ENCODE measurements at places on chromosomes 2 and 18.
A peak's percentile ranks its signal among the peaks of the same experiment; 100 is the strongest.

GRCh38 chr2:233289648-233290047 is 18.0 kb upstream of the SAG start:
- DNase-seq: no peak

- peak; percentile 70 for DNase-seq
Measured at GRCh38 chr2:25078170-25079049, 36.5 kb downstream of the EFR3B start.

- DNase-seq: peak; percentile 56
Measured at GRCh38 chr18:23237524-23238151, 102.4 kb downstream of the CABLES1 start.

- DNase-seq: no peak
Measured at GRCh38 chr2:51232027-51232426, 200.1 kb upstream of the NRXN1 start.

DNA sequence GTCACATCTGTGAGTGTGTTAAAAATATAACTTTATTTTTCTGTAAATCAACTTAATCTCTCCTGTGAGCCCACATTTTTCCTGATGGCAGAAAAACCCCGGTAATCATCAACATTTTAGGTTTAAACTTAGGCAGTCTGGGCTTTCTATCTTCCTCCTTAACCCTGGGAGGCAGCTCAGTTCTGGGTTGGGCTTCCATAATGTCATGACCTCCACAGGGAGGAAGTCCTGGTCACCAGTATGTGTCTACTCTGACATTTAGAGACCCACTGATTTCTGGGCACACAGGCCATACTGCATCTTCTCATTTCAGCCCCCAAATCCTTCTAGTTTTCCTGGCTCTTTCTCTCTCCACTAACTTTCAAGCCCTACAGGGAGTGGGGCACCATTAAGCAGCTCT is 181.2 kb downstream of the DYSF start:
- no peak for DNase-seq

DNA sequence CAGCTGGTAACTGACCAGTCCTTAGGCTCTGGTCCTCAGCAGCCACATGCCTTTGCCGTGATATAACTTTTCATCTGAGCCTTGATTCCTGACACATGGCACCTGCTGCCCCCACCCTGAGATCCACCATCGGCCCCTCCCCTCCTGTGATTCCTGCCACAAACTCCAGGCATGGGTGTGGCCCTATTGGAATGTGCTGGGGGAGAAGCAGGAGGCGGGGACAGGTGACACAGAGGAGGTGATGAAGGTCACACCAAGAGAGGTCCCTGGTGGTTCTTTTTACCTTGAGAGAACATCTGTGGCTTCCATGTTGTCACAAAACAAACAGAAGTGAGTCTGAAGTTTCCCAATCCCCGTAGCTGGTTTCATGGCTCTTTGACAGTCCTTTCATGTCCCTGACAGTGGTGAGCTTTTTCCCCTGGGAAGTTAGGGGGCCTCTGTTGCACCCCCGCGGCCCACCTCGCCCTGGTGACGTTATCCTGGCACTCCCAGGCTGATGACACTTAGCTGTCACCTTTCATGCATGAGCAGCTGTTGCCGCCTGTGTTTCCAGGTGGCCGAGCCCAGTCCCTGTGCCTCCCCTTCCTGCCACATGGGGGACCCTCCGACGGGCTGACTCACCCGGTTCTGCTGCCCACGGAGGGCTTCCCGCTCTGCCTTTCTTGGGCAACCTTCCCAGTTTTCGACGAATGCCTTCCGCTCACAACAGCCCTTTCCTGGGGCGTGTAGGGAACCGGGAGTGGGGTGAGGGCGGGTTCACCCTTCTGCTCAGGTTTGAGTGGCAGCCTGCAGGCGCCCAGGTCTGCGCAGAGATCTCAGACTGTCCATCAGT is 66.3 kb upstream of the GLI2 start:
- DNase-seq: peak; percentile 48

DNA sequence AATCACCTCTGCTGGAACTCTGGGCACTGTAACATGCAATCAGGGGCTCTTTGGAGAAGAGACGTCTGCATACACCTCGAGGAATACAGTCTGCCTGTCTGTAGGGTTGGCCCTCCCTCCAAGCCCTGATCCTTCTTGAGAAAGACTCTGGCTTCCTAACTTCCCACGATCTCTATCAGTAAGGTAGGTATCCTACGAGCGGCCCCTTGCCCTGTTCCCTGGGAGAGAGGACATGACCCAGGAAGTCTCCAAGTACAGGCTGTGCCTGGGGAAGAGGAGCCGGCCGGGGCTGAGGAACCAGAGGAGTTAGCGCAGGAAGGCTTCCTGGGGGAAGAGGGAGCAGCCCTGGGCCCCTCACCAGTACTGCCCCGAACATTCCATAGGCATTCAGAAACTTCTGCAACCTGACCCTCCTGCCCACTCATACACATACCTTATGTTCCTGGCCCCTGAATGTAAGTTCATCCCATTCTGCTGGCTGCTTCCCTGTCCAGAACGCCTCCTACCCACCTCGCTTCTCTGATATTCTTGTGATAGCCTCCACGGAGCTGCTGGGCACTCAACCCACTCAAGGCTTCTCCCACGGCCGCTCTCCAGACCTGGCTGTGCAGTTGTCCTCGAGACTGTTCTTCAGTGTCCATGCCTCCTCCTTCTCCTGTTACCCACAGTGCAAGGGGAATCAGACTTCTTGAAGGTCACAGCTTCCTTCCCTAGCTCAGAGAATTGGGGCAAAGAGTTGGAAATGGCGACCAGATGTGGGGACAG is 116.1 kb downstream of the CYP26B1 start:
- no peak for DNase-seq

- DNase-seq: peak; percentile 38
Measured at GRCh38 chr2:174633623-174633930, 36.0 kb upstream of the WIPF1 start.

- no peak for DNase-seq
Measured at GRCh38 chr2:73920577-73921545, 5.8 kb upstream of the DGUOK start.

- peak; percentile 49 for DNase-seq
Measured at GRCh38 chr2:31831585-31831984, 179.2 kb downstream of the MEMO1 start.

GRCh38 chr2:188978291-188979081 is 4.3 kb downstream of the COL3A1 start:
- DNase-seq: peak; percentile 81

GRCh38 chr18:9991011-9992000 is 77.5 kb downstream of the VAPA start:
- DNase-seq: no peak

DNA sequence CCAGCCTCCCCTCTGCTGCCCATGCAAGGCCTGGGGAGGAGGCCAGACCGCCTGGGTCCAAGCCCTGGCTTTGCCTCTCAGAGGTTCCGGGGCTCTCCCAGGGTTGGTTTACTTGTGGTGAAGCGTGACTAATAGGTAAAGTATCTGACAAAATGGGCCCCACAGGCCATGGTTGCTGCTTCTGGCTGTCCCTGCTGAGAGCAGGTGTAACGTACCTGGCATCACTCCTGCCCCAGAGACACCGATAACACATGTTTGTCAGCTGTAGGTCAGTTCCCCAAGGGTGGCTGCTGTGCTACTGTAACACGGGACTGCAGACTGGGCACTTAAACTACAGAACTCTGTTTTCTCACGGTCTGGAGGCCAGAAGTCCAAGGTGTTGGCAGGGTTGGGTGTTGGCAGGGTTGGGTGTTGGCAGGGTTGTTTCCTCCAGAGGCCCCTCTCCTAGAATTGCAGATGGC is 34.1 kb downstream of the ODC1 start:
- DNase-seq: no peak

DNA sequence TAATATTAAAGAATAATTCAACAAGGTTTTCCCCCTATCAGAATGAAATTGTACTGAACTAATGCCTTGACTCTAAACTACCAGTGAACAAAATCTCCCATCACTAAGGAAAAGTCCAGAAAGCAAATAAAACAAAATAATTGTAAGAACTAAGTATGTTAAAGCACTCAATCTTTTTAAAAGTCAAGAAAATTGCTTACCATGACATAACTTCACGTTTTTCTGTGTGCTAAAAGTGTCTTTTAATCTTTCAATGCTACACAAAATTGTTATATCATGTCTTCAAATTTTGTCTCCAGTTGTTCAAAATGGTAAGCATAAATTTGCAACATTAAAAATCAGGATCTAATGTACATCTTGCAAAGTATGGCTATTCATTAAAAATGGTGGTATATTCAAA is 156.1 kb downstream of the BAZ2B start:
- no peak for DNase-seq

Measured in fibroblast of mammary gland (primary cell).